Stimulated activated CD8-positive, alpha-beta memory T cell treated with anti-CD3 and anti-CD28 coated beads, Interleukin-15, amount 100 ng/mL, for 48 hours (primary cell): ENCODE measurements at places on chromosomes 11 and 22.

DNA sequence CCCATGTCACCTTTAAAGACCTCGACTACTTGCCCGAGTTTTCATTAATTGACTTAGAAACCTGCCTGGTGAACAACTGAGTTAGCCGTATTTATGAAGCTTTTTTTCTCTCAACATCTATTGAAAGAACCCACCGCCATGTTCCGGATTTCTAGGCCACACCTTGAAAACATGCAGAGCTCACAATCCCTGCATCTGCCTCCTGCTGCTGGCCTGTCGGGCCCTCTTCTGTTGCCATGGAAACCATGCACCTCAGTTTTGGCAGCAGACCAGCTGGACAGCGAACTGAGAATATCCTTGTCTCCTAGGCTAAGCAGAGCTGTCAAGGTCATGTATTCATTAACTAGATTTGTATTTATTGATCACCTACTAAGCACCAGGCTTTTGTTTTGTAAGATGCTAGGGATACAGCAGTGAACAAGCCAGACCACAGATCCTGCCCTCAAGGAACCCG is 4.3 kb upstream of the PATZ1 start:
- no peak for DNase-seq

DNA sequence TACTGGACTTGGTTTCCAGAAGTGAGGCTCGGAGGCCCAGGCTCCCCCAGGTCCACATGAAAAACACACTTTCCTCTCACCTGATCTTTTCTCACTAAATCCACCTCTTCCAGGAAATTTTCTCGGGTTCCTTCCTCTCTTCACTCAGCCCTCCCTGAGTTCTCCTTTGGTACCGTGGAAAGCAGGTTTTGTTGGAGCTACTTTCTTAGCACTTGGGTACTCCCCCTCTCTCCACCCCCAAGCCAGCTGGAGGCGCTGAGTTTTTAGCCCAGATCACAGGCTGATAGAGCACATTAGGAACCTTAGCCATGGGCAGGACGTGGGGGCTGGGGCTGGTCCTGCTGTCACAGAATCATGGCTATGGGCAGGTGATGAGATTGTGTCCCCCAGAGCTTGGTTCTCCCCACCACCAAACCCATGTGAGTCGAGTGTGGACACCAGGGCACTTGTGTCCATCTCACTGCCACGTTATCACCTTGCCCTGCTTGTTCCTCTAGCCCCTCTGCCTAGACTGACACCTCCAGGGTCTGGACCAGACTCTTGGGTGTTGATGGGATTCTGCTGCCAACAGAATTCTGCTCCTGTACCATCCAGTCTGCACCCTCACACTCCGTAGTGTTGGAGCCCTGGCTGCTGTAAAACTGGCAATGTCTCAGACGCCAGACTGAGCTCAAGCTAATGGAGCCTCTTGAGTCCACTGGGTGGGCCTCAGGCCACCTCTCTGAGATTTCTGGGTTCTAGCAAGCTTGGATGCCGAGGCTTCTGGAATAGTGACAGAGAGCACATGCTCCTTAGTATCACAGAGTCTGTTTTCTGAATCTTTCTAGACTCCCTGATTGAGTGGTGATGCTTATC is 74.9 kb upstream of the NARS2 start:
- no peak for DNase-seq

- no peak for DNase-seq
Observed at GRCh38 chr11:48078689-48079088, 98.3 kb downstream of the PTPRJ start.

- no peak for DNase-seq
Observed at GRCh38 chr22:28230671-28231070, 311.6 kb upstream of the PITPNB start.

DNA sequence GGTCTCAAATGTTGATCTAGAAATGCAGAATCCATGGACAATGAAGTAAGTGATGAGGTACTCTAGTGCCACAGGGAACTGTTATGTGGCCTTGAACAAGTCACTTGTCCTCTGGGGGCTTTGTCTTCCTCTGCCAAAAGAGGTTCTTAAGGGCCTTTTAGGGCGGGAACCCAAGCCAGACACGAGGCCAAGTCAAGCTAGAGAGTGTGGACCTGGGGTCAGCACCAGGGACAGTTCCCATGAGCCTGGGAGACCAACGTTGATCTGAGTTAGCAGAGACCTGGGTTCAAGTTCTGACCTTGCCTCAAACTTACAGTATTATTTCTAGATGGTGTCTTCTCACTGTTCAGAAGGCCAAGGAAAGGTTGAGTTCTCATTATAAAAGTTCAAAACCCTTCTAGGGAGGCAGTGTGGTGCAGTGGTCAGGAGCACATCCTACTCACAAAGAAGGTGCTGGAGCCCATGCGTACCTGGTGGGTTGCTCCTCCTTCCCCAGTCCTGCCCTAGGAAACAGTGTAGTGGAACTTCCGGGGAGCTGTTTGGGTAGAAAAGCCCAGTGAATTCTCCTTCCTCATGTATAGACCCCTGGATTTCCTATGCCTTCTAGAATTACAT is 121.5 kb downstream of the CHST1 start:
- DNase-seq = no peak

- DNase-seq = peak; percentile 78
Observed at GRCh38 chr22:42519525-42520401, at the start of gene RRP7A. RRP7A (minus strand) TSS chr22:42519796; CDS start chr22:42519786, 10 bp downstream.

DNA sequence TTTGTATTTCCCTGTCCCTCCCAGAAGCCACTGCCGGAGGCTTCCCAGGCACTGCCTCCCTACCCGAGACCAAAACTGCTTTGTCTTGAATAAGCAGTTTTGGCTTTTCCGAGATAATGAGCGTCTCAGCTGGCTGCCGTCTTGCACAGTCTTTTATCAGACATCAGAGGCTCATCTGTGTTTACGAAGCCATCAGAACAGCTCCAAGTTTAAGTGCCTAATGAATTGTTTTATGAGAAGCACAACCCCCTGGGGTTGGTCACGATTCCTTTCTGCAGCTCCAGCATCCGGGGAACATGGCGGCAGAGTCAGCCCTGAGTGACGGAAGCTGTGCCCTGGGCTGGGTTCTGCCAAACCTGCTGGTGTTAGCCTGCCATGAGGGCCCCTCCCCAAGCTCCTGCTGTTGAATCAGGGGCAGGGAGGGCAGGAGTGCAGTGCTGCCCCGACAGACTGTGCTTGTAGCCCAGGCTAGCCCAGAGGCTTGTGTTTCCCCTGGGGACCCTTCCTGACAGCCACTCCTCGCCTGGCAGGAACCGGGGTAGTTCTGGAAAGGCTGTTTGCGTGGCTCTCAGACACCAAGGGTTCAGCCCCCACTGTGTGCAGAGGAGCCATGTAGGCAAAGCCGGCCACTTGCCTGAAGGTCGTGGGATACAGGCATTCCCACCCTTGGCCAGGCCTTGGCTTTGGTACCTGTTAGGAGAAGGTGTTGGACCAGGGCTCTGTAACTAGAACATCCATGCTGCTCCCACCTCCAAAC is 96.1 kb downstream of the MORC2 start:
- no peak for DNase-seq

GRCh38 chr22:32882774-32883530 is 81.4 kb downstream of the TIMP3 start:
- no peak for DNase-seq

DNA sequence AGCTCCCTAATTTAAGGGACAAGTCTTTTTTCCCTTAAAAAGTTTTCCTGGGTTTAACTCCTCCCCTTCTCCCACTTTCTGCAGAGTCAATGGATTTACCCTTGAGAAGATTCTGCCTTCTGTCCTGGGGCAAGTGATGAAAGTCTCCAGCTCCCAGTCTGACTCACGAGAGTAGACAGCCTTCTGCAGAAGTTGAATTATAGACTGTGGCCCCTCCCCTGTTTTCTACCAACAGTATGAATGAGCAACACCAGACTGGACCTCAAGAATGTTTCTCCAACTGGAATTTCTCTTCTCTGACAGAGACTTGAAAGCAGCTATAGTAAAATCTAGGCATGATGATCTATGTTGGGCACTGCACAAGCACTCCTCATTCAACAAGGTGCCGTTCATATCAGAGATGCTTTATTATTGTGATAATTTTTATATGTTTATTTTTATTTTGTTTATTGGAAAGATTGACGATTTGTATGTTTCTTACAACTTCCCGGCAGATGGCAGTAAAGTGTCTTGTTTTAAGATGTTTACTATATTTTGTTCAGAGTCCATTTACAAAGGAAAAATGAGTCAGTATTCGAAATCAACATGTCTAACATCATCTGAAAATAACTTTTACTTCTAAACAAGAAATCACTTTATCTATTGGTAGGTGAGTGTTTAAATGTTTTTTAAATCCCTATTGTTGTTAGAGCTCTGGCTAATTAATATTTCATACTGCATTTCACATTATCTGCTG is 56.6 kb downstream of the LMO2 start:
- DNase-seq = no peak
